CD8-positive, alpha-beta memory T cell (primary cell): ENCODE measurements at places on chromosomes 3 and 15. TPM values are rescaled to one million over a fixed set of nuclear protein-coding genes. Genes with fewer than 3 reads are reported as not detected.

BOC gene
- total RNA-seq, result not detected

PLD1 gene
- 0.59 TPM for total RNA-seq

P2RY13 gene
- total RNA-seq, result not detected

ST3GAL6 gene
- total RNA-seq, result 0.31 TPM

SYNPR gene
- total RNA-seq, result not detected

EXD1 gene
- not detected for total RNA-seq

CHRFAM7A gene
- total RNA-seq, result not detected

CHAC1 gene
- 15.1 TPM for total RNA-seq

ECE2 gene
- not detected for total RNA-seq

DISP2 gene
- total RNA-seq, result 1.1 TPM

NOX5 gene
- not detected for total RNA-seq

TM4SF1 gene
- total RNA-seq, result 0.18 TPM

SAMMSON gene
- not detected for total RNA-seq

RTP1 gene
- total RNA-seq, result not detected

STARD5 gene
- 4.4 TPM for total RNA-seq

RPP14 gene
- total RNA-seq, result 22.7 TPM

COL6A6 gene
- not detected for total RNA-seq

DLEC1 gene
- 1.3 TPM for total RNA-seq

CCNB2 gene
- total RNA-seq, result 30.3 TPM

FAM240A gene
- not detected for total RNA-seq

NTRK3 gene
- total RNA-seq, result 0.26 TPM

GABRB3 gene
- not detected for total RNA-seq

HCN4 gene
- total RNA-seq, result 0.02 TPM

GRM2 gene
- 0.62 TPM for total RNA-seq

NSMCE3 gene
- 8.8 TPM for total RNA-seq

SEMA3B gene
- total RNA-seq, result 0.22 TPM

TLNRD1 gene
- total RNA-seq, result 35.9 TPM

CRYGS gene
- total RNA-seq, result 2.7 TPM

PPM1L gene
- total RNA-seq, result 4.4 TPM

GOLGA6L1 gene
- not detected for total RNA-seq

GRAMD1C gene
- total RNA-seq, result 0.47 TPM

EEF1AKMT4 gene
- total RNA-seq, result 13.2 TPM

TMEM43 gene
- 49.4 TPM for total RNA-seq

FANCD2OS gene
- total RNA-seq, result not detected

RPS17 gene
- 2,630 TPM for total RNA-seq

OR5K3 gene
- total RNA-seq, result not detected

KLHL6 gene
- 31.3 TPM for total RNA-seq

NANOGP8 gene
- total RNA-seq, result not detected

IGDCC3 gene
- not detected for total RNA-seq

ADGRG7 gene
- total RNA-seq, result not detected

IGSF10 gene
- total RNA-seq, result not detected

STARD9 gene
- 6.5 TPM for total RNA-seq

MEX3B gene
- 0.61 TPM for total RNA-seq

ARHGEF3 gene
- 55.1 TPM for total RNA-seq

NPRL2 gene
- total RNA-seq, result 48.0 TPM

KBTBD13 gene
- not detected for total RNA-seq

DPH6 gene
- 9.6 TPM for total RNA-seq

ASB14 gene
- not detected for total RNA-seq

WDR76 gene
- total RNA-seq, result 71.4 TPM

CILP gene
- total RNA-seq, result 0.04 TPM

GBE1 gene
- total RNA-seq, result 22.9 TPM

UROC1 gene
- not detected for total RNA-seq
